ENCODE measurements at places on chromosomes 7 and 10. TPM values are rescaled to one million over a fixed set of nuclear protein-coding genes. Genes with fewer than 3 reads are reported as not detected.

The RSPH10B2 gene
- total RNA-seq = 0.32 TPM

The PPP1R17 gene
- under 0.01 TPM for total RNA-seq

The VGF gene
- not detected for total RNA-seq

The OPALIN gene
- not detected for total RNA-seq

The CPN1 gene
- not detected for total RNA-seq

The TAF5 gene
- total RNA-seq = 2.4 TPM

The ECHDC3 gene
- total RNA-seq = 6.8 TPM

The PLEKHS1 gene
- total RNA-seq = not detected
